AG08395 (cell line): ENCODE measurements at places on chromosomes 4 and X.

GRCh38 chrX:63713526-63713925 is 71.5 kb downstream of the ARHGEF9 start:
- DNase-seq = peak; percentile 26

DNA sequence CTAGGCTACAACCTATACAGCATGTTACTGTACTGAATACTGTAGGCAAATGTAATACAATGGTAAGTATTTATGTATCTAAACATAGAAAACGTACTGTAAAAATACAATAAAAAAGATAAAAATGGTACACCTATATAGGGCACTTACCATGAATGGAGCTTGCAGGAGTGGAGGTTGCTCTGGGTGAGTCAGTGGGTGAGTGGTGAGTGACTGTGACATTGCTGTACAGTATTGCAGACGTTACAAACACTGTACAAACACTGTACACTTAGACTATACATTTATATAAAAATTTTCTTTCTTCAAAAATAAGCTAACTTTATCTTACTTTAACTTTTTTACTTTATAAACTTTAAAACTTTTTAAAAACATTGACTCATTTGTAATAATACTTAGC is 190.3 kb upstream of the NR3C2 start:
- no peak for DNase-seq

DNA sequence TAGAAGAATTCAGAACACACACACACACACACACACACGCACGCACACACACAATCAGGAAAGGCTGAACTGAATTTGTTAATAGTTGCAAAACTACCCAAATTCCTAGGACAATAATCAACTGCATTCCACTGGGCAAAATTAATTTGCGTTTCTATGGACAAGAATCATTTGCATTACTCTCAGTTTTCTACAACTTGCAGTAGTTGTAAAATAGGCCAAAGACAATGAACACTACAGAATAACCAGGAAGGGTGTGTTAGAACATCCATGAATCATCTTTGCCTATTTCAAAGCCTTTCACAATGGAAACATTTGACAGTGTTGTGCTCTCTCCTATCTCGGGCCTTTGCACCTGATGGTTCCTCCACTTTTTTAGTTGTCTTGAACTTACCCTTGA is 77.1 kb upstream of the IGFBP7 start:
- DNase-seq = no peak

- DNase-seq = no peak
These were observed 45.3 kb downstream of the STK26 start for GRCh38 chrX:132068405-132068804.

GRCh38 chrX:19745077-19745476 is 142.3 kb downstream of the SH3KBP1 start:
- no peak for DNase-seq

GRCh38 chr4:74189331-74190043 is 31.6 kb downstream of the MTHFD2L start:
- peak; percentile 42 for DNase-seq

DNA sequence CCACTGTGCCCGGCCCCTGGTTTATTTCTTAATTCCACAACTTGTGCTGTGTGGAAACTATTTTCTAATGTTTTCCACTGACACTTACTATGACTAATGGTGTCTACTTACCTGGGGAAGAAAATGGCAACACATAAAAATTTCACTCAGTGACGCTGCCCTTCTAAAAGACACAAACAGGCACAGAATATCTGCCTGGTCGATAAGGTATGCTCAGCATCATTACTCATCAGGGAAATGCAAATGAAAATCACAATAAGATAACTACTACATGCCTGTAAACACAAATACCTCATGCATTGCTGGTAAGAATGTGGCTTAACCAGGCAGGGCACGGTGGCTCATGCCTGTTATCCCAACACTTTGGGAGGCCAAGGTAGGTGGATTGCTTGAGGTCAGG is 61.6 kb downstream of the UBE2K start:
- DNase-seq = no peak

DNA sequence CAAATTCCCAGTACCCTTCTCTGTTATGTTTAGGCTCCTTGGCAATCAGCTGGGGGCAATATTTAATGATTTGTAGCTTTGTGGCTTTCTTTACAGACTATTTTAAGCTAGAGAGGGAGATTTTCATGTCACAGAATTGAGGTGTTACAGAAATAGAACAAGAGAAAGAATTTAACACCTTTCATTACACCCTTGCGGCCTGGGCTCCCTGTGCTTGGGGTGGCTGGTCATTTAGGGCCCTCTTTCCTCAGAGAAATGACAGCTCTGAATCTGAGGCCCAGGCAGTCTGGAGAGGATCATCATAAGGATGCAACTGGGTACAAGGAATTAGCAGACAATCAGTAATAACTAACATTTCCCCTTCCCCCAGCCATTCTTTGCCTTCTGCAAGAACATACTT is 104.5 kb upstream of the INTU start:
- DNase-seq = no peak

DNA sequence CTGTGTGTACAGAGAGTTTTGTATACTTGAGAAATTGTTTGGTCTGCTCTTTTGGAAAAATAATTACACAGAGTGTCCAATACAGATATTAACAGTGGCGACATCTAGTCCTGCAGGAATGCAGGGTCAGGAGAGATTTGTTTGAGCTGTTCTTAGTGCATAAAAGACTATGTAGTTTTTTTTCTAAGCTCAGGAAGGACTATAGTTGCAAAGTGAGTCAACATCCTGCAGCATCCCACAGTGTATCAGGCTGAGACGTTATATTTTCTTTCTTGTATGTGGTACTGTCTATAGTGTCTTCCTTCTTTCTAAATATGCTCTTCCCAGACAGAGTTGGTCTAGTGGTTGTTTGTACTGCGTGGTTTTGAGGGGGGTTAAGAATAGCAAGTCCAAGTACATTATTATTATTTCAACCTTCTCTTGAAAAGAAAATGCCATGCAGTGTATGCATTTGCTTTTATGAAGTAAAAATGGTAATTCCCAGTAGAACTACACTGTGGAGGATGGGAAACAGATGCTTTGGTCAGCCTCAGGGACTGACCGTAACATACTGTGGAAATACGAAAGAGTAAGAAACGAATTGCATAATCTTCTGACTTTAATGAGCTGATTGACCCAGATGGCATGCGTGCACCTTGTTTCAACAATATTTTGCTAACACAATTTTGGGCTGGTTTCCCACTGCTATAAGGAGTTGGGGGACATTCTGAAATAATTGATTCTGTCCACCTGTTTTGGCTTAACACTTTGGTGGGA is 67.4 kb downstream of the DMP1 start:
- DNase-seq = no peak

GRCh38 chrX:14616836-14617235 is 87.5 kb downstream of the GLRA2 start:
- DNase-seq = peak; percentile 62

DNA sequence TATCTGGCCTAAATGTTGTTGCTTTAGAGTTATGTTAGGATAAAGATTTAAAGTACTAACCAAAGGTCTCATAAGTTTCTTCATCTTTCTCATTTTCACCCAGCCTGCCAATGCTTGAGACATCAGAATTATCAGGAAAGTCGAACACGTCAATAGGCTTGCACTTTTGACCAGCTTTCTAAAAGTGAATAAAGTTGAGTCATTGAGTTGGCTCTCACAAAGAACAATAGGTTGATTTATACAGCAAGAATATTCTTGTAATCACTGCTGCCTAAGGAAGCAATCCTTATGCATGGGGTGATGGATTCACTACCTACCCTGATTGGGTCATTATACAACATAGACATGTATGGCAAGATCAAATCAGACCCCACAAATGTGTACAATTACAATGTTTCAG is 5.0 kb downstream of the CENPU start:
- no peak for DNase-seq

DNA sequence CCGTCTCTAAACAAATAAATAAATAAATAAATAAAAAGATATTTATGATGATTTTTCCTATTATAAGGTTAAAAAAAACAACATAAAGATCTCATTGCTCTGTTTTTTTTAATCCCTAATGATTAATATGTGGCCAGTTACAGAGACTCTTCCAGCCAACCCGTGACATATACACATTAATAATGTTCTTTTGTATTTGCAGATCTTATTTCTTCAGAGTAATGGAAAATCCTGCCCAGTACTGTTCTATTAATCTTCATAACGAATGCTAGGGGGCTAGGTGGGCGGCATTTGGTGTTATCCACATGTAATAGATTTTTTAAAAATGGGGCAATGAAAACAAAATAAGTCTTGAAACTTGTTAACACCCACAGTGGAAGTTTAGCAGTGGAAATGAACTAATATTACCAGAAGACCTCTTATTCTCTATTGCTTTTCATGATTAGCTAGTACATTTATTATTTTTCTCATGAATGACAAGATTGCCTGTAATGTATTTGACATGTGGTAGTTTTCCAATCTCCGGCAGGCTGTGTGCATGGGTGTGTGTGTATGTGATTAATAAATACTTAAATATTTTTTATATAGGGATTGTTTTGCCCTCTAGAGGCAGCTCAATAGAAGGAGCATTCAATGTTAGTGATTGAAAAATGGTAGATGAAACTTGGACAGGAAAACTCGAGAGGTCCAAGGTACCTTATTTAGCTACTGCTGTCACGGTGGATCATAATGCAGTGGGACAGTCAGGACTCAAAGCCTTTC is 457.4 kb downstream of the IL1RAPL1 start:
- no peak for DNase-seq

- peak; percentile 54 for DNase-seq
These were observed 3.1 kb upstream of the SFRP2 start for GRCh38 chr4:153791746-153792617.

DNA sequence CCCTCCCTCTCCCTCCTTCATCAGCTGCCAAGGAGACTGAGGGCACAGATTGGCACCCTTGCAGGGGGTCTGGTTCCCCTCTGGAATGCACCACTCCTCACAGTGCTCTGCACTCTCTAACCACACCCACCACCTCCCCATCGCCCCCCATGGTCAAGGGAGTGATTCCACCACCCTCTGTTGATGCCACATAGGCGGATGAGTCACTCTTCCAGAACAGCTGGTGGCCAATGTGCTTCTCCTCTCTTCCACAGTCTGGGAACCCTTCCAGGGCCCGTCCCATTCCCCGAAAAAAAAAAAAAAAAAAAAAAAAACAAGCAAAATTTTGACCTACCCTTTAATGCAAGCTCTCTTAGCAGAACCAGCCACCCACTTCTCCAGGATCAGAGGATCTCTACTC is 341.3 kb upstream of the KLF3 start:
- DNase-seq = peak; percentile 89

DNA sequence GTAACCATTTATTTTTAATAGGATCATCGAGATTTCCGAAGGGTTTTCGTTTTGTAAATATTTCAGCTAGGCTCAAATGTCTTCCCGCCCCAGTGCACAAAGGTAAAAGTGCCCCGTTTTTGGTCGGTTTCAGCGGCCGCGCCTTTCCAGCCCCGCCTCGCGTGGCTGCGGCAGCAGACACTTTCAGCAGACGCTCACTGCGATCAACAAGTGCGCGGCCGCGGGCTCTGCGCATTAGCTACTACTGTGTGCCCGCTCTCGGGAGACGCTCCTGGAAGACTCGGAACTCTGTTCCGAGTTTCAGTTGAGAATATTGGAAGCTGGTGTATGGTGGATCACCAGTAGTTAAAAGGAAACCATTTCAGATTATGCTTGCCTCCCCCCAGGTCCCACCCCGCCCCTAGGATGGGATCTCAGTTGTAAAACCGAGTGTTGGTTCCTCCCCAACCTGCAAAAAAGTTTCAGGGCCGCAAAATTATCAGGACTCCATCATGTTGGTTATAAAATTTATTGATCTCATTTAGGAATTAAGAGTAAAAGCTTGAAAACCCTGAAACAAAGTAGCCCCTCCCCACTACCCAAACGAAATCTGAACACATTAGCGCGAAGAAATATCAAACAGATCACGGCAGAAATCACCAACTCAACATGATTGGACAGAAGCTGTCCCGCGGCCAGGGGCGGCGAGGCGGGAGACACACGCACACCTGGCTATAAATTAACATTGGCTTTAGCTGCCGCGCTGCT is 2.2 kb downstream of the SOX3 start:
- no peak for DNase-seq

DNA sequence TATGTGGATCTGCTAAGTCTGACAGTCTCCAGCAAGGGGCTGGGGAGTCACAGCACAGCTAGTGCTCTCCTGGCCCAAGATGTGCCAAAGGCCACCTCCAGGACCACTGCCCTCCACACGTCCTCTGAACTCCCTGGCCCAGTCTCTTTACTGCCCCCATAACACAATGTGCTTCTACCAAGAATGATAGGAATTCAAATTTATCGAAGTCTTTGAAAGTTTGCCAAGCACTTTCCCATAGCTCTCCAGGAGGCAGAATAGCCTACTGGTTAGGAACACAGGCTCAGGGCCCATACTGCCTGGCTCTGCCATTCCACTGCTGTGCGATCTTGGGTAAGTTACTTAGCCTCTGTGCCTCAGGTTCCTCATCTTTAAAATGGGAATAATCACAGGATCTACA is 86.7 kb downstream of the NHSL2 start:
- DNase-seq = no peak

- DNase-seq = no peak
These were observed 73.1 kb upstream of the SORBS2 start for GRCh38 chr4:185885075-185885474.

GRCh38 chr4:57553728-57554127 is 443.5 kb upstream of the IGFBP7 start:
- DNase-seq = no peak

GRCh38 chrX:132955690-132956089 is 2.7 kb downstream of the HS6ST2 start:
- no peak for DNase-seq

- DNase-seq = no peak
These were observed 865.9 kb downstream of the FAT4 start for GRCh38 chr4:126180642-126181041.

- no peak for DNase-seq
These were observed 100.9 kb downstream of the FAM53A start for GRCh38 chr4:1583051-1583785.

DNA sequence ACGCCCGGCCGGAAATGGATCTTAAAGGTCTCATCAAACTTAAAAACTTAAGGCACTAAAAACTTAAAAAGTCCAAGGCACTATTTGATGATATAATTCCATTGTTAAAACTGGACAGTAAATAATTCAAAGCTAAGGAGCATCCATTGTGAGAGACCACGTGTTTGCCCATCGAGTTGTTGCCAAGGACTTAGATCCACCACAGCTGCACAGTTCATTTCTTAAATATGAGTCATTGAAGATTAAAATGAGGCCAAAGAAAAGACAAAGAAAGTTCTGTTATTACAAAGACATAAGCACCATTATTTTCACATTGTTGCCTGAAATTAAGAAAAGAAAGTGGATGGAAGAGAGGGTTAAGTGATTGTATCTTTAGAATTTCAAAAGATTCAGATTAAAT is 411.5 kb upstream of the FTHL17 start:
- DNase-seq = peak; percentile 55

- DNase-seq = peak; percentile 93
These were observed 63.7 kb upstream of the PDGFRA start for GRCh38 chr4:54165438-54165837.

GRCh38 chrX:40085102-40085551 is 12.6 kb downstream of the BCOR start:
- DNase-seq = peak; percentile 66

- DNase-seq = no peak
These were observed 24.0 kb downstream of the INTS6L start for GRCh38 chrX:135544338-135544948.
